AG10803 (cell line): ENCODE measurements at places on chromosomes 11 and 22.

DNA sequence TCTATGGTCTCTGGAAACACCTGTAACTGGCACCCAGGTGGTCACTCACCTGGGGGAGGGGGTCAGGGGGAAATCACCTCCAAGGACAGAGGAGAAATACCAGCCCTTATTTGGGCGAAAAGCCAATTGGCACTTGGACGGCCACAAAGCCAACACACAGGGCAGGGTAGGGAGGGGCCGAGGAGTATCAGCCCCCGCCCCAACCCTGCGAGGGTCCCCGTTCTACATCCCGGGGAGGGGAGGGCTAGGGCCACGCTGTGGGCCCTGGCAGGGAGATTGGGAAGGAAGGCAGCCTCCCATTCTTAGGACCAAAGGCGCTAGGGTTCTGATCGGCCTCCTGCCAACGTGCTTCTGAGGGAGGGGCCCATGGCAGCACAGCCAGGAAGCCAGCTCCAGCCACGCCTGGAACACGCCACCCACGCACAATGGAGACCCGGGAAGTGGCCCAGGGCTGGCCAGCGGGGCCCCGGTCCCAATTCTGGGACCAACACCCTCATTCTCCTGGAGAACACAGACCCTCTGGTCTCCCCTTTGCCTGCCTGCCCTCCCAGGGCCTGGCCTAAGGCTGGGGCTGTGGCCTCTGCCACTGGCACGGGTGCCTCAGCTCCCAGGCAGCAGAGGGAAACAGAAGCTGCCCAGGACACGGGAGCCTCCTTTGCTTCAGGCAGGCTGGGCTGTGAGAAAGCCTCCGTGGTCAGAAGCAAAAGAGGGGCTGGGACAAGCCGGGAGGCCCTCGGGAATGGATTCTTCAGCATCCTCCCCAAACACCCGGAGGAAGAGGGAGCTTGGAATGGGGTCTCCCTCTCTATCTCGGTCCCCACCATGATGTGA lies 7.4 kb downstream of the CBX6 start:
- no peak for DNase-seq

GRCh38 chr11:134150195-134150903 lies 73.4 kb downstream of the NCAPD3 start:
- DNase-seq: no peak

DNA sequence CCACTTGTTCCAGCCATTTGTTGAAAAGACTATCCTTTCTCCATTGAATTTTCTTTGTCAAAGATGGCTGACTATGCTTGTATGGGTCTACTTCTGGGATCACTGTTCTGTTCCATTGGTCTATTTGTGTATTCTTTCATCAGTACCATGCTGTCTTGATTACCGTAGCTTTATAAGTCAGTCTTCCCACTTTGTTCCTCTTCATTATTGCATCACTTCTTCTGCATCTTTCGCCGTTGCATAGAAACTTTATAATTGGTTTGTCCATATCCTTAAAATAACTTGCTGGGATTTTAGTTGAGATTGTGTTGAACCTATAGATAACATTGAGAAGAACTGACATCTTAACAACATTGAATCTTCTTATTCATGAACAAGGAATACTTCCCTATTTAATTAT lies 598.8 kb downstream of the TBC1D22A start:
- no peak for DNase-seq

DNA sequence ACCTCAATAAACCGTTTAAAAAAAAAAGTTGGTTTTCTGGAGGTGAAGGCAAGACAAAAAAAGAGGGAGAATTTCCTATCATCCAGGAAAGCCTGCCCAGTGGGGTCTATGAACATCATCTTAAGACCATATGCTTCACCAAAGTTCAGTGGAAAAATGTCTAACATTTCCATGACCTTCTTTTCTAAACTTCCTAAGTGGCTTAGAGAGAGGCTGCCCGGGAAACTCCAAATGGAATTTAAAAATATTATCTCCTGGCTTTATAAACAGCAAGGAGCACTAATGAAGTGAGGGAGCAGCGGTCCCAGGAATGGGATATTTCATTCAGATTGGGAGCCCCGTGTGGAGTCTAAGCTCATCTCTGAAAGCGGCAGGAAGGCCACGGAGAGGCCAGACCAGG lies 46.9 kb downstream of the ETS1 start:
- DNase-seq: no peak

DNA sequence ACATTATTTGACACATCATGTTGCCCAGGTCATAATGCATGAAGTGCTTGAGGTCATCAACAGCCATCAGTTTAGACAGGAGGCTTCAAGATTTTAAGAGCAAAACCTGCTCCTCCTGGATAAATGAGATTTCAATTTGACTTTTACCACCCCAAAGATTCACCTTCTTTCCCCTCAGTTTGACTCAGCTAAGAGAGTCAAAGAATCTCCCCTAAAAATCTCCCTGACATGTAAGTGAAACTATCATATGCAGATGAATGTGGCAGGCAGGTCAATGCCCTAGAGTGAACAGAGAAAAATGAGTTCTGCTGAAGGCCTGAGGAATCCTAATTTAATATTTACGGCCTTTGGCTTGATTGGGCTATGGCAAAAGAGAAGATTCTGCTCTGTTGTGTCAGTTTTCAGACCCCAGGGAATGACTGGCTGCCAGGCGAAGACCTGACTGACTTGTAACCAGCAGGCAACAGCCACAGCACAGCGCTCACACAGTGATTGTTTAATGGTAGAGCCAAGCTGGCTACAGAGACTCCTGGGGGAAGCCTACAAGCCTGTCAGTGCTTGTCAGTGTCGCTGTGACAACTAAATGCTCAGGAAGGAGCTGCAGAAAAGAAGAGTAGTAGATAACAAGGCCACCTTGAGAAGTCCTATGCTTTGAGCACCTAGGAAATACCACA lies 491.2 kb upstream of the LRRC4C start:
- no peak for DNase-seq

DNA sequence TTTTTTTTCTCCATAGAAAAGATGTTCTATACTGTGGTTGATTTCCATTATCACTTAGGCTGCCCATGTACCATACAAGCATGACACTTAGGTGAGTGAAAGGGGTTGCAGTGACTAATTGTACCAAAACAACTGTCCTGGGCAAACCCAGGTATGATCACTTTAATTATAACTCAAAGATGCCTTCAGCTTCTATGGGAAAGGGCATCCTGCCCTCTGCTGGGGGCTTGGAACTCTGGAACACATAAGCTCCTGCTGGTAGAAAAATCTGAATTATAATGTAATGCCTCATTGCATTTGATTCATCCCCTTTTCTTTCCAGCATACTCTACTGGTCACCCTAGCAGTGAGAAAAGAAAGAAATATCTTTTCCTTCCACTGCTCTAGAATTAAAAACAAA lies 206.3 kb downstream of the DDX10 start:
- DNase-seq: peak; percentile 62

DNA sequence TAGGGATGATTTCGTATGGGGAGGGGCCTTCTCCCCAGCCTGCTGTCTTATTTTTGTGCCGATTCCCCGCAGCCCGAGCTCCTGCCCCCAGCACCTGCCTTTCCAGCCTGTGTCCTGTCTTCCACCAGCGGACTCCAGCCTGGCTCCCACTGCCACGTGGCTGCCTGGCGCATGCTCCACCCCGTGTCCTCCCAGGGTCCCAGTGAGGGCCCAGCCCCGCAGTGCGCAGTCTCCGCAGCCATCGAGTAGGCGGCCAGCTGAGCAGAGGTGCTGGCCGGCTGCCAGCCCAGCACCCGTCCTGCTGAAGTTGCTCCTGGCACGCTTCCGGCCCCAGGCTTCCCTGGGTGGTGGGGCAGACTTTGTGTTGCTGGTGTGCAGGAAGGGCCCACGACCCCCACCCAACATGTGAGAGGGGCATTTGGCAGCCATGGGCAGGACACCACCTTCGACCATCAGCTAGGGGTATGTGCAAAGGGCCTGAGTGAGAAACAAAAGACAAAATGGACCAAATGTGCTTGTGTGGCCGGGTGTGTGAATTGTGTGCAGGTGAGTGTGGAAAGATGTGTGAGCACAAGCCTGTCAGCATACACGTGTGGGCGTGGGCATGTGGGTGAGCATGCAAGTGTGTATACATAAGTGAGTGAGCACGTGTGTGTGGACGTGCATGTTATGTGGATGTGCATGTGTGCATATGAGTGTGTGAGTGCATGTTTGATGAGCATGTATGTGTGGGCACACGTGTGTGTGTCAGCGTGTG lies 55.9 kb downstream of the RTN4R start:
- no peak for DNase-seq

- DNase-seq: no peak
These were observed 687 bp upstream of the CALCA start for GRCh38 chr11:14972581-14973495.

DNA sequence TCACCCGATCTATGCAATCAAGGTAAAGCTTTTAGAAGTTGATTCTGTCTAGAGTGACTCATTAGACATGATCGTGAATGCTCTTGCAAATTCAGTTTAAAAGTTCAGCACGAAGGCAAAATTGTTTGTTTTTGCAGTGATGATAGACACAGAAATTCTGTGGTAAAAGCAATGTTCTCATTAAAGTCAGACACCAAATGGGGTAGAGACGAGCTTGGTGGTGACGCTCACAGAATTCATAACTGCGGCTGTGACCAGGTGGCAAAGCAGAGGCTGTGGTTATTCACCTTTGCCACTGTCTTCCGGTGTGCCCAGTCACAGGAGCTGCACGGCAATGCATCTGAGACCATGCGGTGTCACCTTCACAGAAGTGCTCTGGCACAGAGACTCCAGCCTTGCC lies 83.4 kb downstream of the WNT7B start:
- no peak for DNase-seq

GRCh38 chr22:29266564-29267461 lies 968 bp downstream of the RHBDD3 start:
- DNase-seq: no peak

GRCh38 chr11:9760193-9760575 lies 96.3 kb downstream of the SWAP70 start:
- peak; percentile 99 for DNase-seq

GRCh38 chr22:27456696-27457503 lies 344.7 kb downstream of the MN1 start:
- DNase-seq: peak; percentile 90

GRCh38 chr11:31243706-31244105 lies 125.8 kb downstream of the DCDC1 start:
- DNase-seq: no peak

GRCh38 chr11:10566257-10566957 lies 2.1 kb downstream of the LYVE1 start:
- no peak for DNase-seq

DNA sequence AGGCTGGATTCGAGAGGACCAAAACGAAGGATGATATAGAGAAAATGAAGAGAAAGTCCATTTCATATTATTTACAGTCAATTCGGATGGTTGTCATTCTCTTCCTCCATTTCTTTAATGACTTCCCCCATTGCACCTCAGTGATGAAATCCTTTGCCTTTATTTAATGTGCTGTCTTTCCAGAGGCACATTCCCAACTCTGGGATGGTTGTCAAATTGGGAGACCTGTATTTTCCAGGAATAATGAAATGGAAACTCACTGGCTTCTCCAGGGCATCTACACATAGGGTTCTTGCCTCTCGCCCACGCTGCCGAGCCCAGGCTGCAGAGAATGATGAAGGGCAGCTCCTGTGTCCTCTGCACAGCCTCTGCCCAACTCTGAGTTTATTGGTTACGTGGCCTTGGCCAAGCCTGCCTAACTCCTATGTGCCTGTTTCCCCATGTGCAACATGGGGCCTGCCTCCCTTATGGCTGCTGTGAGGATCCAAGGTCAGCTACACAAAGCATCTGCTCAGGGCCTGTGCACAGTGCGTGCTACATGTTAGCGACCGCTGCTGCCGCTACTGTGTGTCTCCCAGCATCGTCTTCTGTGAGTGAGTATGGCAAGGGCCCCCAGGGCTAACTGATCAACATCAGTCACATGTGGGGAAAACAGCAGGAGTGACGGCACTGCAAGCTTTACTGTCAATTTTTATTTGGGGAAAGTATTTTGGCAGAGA lies 81.5 kb upstream of the BID start:
- no peak for DNase-seq

- DNase-seq: no peak
These were observed 626.6 kb upstream of the KIRREL3 start for GRCh38 chr11:127627204-127627603.

- DNase-seq: no peak
These were observed 161.6 kb downstream of the CEP164 start for GRCh38 chr11:117488996-117489952.

- no peak for DNase-seq
These were observed 32.1 kb downstream of the ENDOD1 start for GRCh38 chr11:95121698-95122097.

DNA sequence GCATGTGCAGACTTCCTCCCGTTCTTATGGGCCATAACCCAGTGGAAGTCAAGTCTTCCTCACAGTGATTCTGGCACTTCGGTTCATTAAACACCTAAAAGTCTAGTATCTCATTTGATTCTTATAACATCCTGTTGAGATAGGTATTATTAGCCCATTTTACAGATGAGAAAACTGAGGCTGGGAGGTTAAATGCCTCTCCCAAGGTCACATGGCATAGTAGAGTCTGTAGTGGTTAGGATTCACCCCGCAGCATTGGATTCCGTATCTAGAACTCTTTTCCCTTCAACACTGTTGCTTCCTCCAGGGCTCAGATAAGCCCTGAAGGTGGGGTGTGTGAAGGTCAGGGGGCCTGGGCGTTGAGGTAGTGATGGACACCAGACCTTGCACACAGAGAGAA lies 3.4 kb downstream of the GPHA2 start:
- DNase-seq: no peak

DNA sequence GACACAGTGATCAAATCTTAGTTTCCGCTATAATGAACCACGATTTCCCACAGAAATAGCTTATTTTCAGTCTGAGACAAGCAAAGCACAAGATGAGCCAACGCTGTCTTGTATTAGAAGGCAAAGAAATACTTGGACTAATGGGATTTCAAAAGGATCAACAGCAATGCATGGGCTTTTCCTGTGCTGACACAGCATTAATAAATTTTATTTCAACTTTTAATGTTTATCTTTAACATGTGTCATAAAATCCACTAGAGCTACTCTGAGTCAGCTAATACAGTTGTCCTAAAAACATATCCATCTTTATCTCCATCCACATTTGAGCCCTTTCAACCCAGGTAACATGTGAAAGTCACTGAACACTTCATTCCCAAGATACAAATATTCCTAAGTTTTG lies 15.5 kb upstream of the SLC25A17 start:
- DNase-seq: no peak

- DNase-seq: no peak
These were observed 441.4 kb downstream of the BUD13 start for GRCh38 chr11:116331381-116331780.

DNA sequence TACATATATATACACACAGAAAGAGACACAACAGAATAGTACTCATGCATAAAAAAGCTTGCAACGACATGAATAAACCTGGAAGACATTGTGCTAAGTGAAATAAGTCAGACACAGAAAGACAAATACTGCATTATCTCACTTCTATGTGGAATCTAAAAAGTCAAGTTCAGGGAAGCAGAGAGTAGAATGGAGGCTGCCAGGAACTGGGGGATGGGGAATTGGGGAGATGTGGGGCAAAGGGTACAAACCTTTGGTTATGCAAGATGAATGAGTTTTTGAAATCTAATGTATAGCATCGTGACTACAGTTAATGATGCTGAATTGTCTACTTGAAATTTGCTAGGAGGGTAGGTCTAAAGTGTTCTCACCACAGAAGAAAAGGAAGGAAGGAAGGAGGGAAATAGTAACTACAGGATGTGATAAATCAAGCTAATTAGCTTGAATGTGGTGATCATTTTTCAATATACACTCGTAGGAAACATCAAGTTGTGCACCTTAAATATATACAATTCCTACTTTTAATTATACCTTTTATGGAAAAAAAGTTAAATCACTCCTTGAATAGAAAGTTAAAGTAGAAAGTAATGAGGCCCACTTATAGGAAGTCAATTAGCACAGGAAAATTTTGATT lies 33.8 kb downstream of the MMP13 start:
- no peak for DNase-seq

GRCh38 chr11:118699506-118700220 lies 20.2 kb upstream of the TREH start:
- DNase-seq: no peak

GRCh38 chr11:88327462-88328143 lies 9.9 kb downstream of the CTSC start:
- no peak for DNase-seq
